ENCODE measurements at places on chromosomes 7 and 10.

DNA sequence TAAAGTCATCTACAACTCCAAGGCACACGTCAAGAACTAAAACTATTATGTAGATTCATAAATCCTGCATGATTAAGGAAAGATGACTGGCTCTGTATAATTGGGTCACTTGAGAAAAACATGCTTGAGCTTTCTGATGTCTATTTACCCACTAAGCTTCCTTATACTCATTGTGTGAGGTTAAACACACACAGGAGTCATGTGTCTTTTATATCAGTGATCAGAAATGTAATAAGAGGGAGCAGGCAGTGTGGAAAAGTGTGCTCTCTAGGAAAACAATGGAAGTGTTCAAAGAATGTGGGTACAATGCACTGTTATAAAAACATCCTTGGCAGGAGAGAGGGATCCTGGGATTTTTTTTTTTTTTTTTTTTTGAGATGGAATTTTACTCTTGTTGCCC lies 108.6 kb upstream of the ARID5B start:
- no peak for DNase-seq

- no peak for DNase-seq
These were observed 62.9 kb upstream of the ZMIZ2 start for GRCh38 chr7:44685723-44686122.

- no peak for DNase-seq
These were observed 17.9 kb upstream of the SUV39H2 start for GRCh38 chr10:14860791-14861190.

GRCh38 chr10:43075612-43076003 lies 1.3 kb upstream of the RET start:
- no peak for DNase-seq

DNA sequence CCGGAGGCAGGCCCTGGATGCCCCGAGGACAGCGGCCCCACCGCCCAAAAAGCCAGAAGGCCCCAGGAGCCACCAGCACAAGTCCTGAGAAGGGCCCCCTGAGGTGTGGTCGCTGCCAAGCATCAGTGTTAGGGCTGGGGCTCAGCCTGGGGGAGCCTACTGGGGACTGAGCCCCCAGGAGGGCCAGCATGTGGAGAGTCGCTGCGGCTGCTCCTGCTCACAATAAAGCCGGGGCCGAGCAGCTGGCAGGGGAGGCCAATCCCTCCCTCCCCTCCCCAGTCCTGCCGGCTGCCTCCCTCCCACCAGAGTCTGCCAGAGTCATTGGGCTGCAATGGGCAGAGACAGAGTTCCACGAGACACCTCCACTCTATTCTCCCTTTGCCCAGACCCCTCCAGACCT lies 3.1 kb upstream of the ASIC3 start:
- no peak for DNase-seq

- DNase-seq: no peak
These were observed 375.1 kb downstream of the PHTF2 start for GRCh38 chr7:78173666-78174065.

DNA sequence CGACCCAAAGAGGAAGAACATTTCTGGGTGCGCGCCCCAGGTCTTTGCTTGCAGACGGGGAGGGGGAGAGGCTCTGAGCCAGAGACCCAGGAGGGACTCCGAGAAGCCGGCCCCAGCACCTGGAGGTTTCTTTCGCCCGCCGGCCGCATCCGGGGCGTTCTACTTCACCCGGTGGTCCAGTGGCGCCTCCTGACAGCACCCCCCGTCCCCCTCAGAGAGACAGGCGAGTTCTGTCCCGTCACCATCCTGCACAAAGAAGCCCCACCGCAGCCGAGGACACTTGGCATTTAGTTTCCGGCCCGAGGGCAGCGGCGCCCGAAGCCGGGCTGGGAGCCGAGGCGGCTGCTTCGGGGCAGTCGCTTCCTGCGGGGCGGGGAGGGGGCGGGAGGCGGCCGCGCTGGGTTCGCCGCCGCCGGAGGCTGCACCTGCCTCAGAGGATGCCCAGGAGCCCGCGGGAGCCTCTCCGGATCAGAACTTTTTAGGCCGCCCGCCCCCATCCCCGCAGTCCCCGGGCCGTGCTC lies at the start of gene TMEM178B:
TMEM178B (plus strand) TSS at position 424 of the 521 bp plus-strand sequence.
- no peak for DNase-seq

All from stimulated activated CD4-positive, alpha-beta T cell treated with anti-CD3 and anti-CD28 coated beads, TNF-alpha, amount 100 ng/mL, for 24 hours (primary cell).